Activated CD8-positive, alpha-beta memory T cell treated with anti-CD3 and anti-CD28 coated beads, Interleukin-2, amount 50 U/mL, for 4 hours (primary cell): ENCODE measurements at places on chromosomes 6 and 20.

DNA sequence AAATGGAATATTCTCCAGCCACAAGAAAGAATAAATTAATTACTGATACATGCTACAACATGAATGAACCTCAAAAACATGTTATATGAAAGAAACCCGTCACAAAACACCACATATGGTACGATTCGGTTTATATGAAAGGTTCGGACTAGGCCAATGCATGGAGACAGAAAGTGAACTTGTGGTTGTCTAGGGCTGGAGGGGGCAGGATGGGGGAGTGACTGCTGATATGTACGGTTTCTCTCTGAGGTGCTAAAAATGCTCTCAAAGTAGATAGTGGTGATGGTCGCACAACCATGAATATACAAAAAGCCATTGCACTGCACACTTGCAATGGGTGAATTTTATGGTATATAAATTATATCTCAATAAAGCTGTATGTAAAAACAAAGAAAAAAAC, 18.3 kb downstream of the AGPAT4 start:
- no peak for DNase-seq

GRCh38 chr20:10089871-10090587, 55.2 kb downstream of the ANKEF1 start:
- no peak for DNase-seq

- DNase-seq: no peak
Observed at GRCh38 chr6:19587238-19587942, 249.8 kb upstream of the ID4 start.

DNA sequence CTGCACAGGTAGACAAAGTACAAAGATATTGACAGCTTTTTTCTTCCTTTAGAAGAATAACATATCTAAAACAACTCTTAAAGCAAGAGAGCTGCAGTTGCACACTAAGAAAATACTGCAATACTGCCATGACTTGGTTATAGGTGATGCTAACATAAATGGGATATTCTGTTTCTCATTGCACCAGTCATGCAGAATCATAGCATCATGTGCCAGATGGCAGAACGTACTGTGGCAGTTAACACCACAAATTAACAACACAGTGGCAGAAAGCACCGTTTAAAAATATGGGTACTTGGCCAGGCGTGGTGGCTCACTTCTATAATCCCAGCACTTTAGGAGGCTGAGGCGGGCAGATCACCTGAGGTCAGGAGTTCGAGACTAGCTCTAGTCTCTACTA, 7.4 kb downstream of the ASXL1 start:
- DNase-seq: no peak

- no peak for DNase-seq
Observed at GRCh38 chr20:45410887-45411286, 2.8 kb downstream of the DBNDD2 start.

DNA sequence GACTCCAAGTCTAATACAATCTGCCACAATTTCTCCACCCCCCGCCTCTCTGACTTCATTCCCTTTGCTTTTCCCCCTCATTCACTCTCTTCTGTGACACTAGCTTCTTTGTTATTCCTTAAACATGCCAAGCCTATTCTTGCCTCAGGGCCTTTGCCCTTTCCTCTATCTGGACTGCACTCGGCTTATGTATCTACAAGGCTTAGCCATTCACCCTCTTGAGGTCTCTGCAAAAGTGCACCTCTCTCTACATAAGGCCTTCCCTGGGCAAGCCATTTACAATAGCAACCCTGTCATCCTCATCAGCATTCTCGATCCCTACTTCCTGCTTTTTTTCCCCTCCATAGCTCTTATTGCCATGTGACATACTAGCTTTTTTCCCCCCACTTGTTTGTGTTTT, 168.9 kb downstream of the PDSS2 start:
- no peak for DNase-seq

GRCh38 chr6:151870375-151870774, 62.9 kb downstream of the ESR1 start:
- DNase-seq: no peak

GRCh38 chr20:31664696-31665354, 27.1 kb downstream of the COX4I2 start:
- no peak for DNase-seq

DNA sequence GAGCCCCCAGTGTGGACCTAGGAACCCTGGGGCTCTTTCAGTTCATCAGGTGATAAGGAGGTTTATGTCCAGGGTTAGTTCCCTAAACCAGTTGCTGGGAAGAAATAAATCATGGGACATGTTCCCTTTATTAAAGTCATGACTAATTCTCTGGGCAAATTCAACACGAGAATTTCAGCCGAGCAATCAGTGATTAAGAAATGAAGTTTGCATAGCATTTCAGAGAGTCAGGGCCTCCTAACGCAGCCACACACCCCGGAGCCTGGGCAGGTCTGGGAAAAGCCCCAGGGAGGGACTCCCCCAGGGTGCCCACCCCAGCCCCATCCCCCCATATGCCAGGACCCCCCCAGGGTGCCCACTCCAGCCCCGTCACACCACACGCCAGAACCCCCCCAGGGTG, 20.1 kb downstream of the SLCO4A1 start:
- no peak for DNase-seq

DNA sequence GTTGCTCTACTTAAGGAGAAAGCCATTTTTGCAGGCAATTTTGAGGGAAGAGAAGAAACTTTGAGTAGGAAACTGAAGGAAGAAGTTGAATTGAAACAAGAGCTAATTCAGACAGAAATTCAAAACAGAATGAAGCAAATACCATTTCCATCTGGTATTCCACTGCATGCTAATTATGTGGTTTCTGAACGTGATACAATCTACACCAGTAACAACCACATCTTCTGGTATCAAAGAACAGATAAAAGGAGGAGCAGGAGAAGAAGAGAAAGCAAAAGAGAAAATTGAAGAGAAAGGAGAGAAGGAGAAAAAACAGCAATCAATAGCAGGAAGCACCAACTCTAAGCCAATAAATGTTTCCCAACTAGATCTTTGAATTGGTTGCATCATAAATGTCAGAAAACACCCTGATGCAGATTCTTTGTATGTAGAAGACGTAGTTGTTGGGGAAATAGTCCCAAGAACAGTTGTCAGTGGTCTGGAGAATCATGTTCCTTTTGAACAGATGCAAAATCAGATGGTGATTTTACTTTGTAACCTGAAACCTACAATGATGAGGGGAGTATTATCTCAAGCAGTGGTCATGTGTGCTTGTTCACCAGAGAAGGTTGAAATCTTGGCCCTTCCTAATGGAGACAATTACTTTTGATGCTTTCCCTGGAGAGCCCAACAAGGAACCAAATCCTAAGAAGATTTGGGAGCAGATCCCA, 132.4 kb downstream of the MACROD2 start:
- no peak for DNase-seq

DNA sequence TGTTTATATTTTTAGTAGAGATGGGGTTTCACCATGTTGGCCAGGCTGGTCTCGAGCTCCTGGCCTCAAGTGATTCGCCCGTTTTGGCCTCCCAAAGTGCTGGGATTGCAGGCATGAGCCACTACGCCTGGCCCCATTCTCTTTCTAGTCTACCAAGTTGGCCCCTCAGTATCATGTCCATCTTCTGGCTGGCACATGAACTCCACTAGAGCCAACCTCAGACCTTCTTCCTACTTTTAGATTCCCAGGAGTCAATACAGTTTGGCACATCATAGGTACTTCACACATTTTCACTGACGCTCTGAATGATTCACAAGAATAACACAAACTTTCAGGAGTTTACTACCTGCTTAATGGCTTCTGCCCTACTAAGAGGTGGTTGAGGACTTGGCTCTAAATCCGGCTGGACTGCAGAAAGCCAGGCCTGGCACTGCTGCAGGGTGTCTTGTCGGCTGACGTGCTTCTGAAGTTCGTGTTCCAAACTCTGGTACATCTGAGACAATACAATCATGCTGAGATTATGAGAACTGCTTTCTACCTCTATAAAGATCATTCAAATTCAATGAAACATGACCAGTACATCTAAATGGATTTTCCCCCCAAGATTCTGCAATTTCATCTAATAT, 293.3 kb downstream of the SYNE1 start:
- DNase-seq: no peak

DNA sequence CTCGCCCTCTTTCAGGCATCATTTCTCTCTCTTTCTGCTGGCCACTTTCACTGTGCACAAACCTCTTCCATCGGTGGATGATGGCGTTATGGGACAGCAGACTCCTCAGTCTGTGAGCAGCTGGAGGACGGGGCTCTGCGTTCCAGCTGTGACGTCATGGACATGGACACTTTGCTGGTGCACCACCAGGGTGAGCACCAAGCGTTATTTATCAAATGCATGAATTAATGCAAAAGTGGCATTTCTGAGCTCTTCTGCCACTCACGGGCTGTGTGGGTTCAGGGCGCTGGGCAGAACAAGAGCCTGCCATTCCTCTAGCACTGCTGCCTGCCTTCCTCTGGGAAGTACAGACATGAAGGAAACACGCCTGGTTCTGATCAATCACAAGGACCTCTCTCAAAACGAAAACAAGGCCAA, 82.9 kb upstream of the MPC1 start:
- DNase-seq: no peak

DNA sequence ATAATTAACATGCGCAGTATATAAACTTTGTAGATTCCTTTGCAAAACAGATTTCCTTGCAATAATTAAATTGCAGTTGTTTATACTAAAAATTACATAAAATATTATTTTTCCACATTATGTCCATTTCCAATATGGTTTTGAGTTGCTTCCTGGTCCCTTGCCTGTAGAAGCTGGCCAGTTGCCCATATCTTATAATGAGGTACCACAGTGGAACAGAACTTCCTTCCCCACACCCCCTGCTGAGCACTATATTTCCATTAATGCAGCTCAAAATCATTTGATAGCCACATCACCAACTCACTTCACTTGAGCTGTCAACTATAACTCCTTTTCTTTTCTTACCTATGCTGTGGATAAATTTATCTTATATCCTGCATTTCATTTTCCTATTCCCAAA, 194.6 kb downstream of the DST start:
- DNase-seq: no peak

- DNase-seq: no peak
Observed at GRCh38 chr6:105680131-105680530, 277.2 kb upstream of the PREP start.

DNA sequence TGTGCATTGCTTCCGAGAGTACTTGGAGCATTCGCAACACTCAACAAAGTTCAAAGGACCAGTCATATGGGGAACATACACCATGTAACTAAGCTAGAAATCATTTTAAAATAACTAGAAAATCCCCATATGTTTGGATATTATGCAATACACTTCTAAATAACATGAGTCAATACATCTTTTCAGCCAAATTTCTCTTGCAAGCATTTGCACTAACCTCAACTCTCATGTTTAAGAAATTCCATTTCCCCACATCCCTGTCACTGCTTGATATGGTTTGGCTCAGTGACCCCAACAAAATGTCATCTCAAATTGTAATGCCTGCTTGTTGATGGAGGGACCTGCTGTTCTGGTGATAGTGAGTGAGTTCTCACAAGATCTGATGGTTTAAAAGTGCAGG, 85.7 kb upstream of the CST7 start:
- no peak for DNase-seq

DNA sequence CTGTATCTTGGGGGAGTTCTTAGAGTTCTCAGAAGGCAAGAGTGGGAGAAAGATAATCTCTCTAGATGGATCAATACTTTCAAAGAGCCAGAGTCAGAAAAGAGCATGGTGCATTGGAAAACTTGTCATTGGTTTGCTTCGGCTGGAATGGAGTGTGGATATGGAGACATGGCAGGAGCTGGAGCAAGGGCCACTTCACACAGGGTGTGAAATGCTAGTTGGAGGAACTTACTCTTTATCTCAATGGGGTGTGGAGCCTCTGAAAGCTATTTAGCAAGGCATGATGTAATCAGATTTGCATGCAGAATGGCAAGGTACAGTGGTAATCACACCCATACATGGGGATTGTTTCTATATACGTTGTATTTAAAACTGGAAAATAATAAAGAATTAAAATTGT, 31.5 kb upstream of the PAQR8 start:
- DNase-seq: no peak

DNA sequence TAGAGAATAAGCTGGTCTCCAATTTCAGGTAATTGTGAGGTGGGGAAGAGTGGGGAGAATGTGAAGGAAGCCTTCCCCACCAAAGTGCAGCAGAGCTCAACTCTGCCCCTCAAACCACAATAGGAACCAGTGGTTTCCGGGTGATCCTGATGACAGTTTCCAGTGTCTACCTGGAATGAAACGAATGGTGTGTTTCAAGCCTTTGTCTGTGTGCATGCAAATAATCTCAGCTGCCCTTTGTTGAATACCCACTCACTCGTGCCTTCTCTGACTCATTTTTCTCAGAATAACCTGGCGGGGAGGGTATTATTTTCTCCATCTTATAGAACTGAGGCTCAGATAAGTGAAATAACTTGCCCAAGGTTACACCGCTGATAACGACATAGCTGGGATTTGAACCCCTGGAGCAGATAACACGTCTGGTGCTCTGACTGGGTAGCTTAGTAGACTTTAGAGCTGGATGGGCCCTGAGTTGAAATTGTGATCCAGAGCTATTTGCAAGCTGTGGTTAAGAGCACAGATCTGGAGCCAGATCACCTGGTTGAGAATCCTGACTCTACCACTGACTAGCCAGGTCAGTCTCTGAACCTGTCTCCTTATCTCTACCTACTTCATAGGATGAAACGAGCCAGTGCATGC, 85.1 kb downstream of the EYA2 start:
- no peak for DNase-seq

- no peak for DNase-seq
Observed at GRCh38 chr20:47573559-47573958, 71.9 kb downstream of the NCOA3 start.

DNA sequence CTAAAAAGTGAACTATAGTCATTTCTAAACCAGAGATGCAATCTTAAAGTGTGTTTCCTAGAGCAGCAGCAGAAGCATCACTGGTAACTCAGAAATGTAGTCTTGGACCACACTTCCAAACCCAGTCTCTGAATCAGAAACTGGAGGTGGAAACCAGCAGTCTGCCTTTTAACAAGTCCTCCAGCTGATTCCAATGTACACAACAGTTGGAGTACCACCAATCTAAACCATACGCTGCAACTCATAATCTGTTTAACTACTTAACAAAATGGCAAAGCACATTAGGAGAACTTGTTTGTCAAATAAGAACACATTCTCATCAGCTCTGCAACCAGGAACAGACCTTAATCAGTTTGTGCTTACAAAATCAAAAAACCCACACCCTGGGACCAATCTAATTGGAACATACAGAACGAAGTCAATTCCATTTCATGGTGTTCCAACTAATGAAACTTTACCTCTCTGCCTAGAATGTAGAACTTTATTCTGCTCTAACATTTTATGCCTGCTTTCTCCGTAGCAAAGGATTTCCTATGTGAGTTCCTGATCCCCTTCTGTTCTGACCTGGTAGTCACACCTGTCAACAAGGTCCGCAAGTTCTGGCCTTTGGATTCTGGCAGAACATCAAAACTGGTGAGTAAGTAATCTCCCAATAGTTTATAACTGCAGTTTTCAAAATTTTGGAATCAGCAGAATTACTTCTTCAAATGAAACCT, 390.4 kb downstream of the HTR1B start:
- no peak for DNase-seq

DNA sequence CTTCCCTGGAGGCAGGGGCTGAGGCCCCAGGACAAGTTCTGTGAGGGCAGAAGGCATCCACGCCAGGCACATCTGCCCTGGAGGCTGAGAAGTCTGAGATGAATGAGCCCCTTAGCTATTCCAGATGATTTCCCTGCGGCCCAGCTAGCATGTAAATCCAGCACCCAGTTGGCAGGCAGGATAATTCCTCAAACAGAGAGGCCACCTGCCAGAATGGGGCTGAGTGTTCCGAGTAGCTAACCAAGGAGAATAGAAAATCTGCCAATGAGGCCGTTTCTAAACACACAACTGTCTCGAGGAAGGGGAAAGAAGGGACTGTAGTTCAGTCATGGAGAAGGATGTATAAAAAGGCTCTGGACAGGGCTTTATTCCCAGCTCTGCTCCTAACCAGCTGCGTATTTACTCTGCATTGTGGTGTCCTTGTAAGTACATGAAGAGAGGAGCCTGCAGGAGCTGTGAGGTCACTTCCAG, 211.4 kb upstream of the CDYL start:
- DNase-seq: no peak
